ENCODE measurements at places on chromosomes 11 and 22.
A peak's percentile ranks its signal among the peaks of the same experiment; 100 is the strongest.

GRCh38 chr11:9126636-9127035, 35.2 kb upstream of the SCUBE2 start:
- DNase-seq, result no peak

GRCh38 chr11:112615238-112615637, 346.0 kb upstream of the NCAM1 start:
- DNase-seq, result no peak

DNA sequence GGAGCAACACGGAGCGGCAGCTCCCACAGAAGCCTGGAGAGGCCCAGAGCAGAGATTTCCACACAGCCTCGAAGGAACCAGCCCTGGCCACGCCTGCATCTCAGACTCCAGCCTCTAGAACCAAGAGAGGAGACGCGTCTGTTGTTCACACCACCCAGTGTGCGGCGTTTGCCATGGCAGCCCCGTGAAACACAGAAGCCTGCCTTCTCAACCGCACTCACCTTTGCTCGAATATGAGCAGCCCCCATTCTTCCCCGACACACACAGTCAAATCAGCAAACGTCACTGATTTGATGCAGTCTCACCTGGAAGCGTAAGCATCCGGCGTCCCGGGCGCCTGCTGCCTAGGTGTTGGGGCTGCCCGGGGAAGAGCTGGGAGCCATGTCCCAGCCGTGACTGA, 14.2 kb upstream of the TALDO1 start:
- no peak for DNase-seq

DNA sequence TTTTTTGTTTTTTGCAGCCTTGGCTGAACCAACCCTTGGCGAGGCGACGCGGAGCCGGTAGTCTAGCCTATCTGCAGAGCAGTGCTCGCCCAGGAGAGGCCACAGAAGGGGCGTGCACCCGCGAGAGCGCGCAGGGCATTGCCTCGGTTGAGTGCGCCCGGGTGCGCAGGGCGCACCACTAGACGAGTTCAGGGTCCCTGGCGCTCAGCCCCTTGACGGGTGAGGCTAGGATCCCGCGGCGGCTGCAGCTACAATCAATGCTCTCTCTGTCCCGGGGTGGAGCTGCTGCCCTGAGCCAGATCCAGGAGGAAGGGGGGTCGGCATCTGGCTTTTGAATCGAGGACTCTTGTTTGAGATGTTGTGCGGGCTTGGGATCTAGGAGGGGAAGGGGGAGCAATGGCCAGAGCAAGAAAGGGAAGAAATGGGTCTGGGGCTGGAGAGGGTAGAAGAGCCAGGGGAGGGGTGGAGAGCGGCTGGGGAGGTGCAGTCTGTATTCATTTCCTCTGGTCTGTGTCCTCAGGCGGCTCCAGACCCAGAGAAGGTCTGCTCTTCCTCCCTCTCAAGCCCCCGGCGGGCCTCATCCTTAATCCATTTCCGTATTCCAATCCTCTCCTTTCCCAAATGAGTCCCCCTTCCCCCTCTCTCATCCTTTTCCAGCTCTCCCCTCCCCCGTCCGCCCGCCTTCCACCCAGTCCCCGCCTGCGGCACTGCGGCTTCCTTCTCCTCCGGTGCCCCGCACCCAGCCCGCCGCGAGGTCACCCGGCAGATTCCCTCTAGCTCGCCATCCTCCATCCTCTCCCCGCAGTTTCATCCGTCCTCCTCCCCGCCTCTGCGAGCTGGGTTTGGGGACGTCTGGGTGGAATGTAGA, 797 bp downstream of the THY1 start:
- DNase-seq, result peak; percentile 45

DNA sequence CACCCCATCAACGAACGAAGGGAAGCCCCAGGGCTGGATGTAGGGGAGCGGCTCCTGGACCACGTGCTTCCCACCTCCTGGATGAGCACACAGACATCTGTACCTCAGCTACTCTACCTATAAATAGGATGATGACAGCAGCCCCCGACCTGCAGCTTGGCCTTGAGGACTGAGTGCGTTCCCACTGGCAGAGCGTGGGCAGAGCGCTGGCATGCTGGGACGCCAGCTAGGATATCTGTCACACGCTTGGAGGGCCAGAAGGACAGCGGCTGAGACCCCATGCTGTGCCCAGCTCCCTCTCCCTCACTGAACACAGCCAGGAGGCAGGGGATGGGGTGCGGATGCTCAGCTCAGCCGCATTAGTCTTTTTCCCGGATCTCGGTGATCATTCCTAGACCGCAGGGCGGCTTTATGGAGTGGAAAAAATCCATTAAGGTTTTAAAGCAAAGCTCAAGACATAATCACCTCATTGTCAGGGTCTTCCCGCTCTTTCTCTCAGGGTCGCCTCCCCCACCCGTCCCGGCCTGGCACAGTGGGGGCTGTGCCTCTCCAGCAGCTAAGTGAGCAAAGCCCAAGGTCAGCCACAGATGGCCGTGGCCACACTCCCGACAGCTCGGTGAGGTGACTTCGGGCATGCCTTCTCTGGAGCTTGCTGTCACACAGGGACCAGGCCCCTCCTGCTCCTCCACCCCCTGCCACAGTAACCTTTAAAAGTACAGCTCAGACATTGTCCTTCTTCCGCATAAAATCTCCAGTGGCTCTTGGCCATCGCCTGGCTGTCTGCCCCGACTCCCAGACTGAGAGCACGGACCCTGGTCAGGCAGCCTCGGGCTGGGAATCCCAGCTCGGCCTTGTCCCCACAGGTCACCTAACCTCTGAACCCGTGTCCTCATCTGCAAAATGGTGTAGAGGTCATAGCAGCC, 69.6 kb upstream of the SHISAL1 start:
- no peak for DNase-seq

- DNase-seq, result no peak
Observed at GRCh38 chr11:59804061-59804460, 6.5 kb downstream of the MRPL16 start.

GRCh38 chr11:44248109-44248508, 61.8 kb downstream of the ALX4 start:
- no peak for DNase-seq

DNA sequence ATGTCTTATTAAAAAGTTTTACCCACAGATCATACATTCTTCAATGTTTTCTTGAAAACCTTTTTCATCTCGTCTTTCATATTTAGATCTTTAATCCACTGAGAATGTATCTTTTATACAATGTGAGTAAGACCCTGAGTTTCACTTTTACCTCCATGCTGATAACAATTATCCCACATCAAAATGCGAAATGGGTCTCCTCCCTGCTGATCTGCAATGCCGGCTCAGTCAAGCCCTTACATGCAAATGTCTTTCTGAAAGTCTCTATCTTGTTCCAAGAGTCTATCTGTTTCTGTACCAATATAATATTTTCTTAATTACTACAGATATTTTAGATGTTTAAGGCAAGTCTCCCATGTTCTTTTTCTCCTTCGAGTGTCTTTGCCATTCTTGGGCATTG, 50.9 kb downstream of the CDON start:
- no peak for DNase-seq

DNA sequence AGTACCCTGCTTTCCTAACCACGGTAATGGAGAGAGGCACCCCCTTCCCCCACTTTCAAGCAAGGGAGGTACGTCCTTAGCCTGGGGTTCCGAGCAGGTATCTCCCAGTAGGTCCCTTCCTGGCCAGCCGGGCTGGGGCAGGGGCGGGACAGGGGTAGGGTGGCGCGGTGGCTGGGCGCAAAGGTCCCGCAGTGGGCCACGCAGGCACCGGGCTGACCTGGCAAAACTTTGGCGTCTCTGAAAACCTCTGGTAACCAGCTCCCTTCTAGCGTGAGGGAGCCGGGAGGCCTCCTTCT, 323 bp upstream of the P2RY2 start:
- DNase-seq, result no peak

- peak; percentile 25 for DNase-seq
Observed at GRCh38 chr11:106917973-106918372, 100.3 kb downstream of the GUCY1A2 start.

GRCh38 chr11:1138097-1138496, 19.7 kb upstream of the MUC5AC start:
- no peak for DNase-seq

GRCh38 chr11:69750875-69751597, 24.1 kb downstream of the FGF4 start:
- DNase-seq, result no peak

GRCh38 chr22:36942556-36942955, 29.1 kb downstream of the CSF2RB start:
- DNase-seq, result no peak

DNA sequence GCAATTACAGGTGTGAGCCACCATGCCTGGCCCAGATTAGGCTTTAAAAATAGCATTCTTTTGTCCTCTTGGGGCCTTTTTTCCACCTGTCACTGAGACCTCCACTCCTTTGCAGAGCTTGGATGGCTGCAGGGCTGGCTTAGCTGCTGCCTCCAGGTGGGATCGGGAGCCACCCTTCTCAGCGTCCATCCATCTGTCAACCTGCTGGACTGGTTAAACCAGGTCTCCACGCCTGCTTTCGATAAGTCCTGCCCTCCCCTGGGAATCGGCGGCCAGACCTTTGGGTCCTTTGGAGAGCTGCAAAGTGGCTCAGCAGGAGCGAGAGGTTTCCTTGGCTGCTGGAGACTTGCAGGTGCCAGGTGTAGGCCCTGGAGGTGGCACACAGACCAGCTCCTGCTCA, 23.4 kb upstream of the GRAMD4 start:
- peak; percentile 85 for DNase-seq

DNA sequence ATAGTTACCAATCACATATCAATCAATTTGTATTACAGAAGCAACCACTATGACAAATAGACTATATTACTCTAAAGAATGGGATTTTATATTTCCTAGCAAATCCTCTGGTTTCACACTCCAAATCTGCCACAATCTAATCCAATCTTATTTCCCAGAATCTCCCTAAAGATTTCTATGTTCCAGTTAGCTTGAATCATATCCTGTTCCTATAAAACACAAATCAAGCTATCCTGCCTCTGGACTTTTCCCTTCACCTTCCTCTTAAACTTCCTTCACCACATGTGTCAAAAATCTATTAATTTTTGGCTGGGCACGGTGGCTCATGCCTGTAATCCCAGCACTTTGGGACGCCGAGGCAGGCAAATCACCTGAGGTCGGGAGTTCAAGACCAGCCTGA, 50.0 kb downstream of the PIK3C2A start:
- DNase-seq, result no peak

- no peak for DNase-seq
Observed at GRCh38 chr11:81915045-81915444, 818.6 kb downstream of the FAM181B start.

DNA sequence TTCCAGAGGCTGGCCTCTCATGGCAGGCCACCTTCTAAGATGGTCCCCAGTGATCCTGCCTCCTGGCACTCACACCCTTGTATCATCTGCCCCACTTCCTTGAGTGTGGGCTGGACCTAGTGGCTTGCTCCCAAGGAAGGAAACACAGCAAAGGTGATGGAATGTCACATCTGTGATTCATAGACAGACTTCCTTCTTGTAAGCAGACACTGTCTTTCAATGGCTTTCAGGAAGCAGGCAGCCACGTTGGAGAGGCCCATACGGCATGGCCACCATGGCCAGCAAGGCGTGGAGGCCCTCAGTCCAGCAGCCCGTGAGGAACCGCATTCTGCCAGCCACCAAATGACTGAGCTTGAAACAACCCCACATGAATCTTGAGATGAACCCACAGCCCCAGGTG, 11.3 kb downstream of the LMO1 start:
- DNase-seq, result no peak

GRCh38 chr11:125379981-125380380, 116.1 kb downstream of the FEZ1 start:
- no peak for DNase-seq

DNA sequence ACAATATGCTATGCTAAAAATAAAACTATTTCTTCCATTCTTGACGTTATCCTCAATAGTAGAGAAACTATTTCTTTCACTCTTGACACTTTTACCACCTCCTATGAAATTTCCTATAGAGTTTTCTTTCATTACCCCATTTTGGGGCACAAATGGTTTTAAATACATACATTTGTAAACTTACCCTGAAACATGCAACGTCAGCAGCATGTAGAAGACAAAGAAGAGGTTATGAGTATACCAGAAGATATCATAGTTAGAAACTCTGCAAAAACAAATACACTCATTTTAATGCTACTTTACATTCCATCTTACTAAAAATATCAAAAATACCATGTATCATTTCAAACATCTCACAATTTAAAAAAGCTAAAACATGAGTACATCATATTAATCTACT, 69.5 kb downstream of the NOX4 start:
- DNase-seq, result no peak

DNA sequence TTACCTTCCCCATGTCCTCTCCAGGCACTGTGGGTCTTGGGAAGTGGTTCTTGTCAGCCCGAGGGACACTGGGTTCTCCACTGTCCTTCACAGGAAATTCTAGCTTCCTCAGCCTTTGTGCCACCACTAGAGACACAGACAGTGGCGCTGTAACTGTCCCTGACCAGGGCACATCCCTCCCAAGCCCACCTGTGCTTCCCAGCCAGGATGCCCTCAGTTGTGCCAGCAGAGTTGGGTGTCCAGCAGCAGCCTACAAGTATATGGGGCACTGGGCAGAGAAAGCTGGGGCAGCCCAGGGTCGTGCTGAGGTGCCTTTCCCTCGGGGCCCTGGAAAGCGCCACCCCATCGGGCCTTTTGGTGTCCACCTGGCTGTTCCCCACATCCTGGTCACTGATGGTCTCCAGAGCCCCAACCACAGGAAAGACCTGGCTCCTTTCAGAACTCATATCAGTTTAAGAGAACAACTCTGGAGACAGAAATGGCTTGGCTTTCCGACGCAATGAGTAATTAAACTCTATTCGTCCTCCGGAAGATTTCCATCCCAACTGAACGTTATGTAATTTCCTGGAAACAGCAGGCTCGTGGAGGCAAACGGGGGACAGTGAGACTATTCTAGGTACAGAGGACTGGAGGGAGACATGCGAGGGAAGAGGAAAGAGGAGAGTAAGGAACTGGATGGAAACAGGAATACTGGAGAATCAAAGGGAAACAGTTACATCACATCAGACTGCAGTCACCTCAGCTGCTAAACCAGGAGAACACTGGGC, 28.6 kb downstream of the PPP2R1B start:
- no peak for DNase-seq

DNA sequence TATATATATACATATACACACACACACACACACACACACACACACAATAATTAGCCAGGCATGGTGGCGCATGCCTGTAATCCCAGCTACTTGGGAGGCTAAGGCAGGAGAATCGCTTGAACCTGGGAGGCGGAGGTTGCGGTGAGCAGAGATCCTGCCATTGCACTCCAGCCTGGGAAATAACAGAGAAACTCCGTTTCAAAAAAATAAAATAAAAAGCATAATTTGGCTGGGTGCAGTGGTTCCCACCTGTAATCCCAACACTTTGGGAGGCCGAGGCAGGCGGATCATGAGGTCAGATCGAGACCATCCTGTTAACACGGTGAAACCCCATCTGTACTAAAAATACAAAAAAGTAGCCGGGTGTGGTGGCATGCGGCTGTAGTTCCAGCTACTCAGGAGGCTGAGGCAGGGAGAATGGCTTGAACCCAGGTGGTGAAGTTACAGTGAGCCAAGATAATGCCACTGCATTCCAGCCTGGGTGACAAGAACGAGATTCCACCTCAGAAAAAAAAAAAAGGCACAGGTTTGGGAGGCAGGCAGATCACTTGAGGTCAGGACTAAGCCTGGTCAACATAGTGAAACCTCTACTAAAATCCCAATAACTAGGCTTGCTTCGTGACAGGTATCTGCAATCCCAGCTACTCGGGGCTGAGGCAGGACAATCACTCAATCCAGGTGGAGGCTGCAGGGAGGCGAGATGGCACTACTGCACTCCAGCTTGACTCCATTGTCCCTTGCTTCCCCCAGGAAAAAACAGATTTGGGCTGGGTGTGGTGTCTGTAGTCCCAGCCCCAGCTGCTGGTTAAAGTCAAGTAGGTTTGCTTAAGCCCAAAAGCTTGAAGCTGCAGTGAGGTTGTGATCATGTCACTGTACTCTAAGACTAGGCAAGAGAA, 11.8 kb upstream of the WDR74 start:
- peak; percentile 25 for DNase-seq
